Ascending aorta (tissue), 2 donors: ENCODE measurements at places on chromosomes 1 and 21.

GRCh38 chr1:162236201-162236600 lies 140.5 kb downstream of the SPATA46 start:
- no peak overlapping the region for H3K27ac ChIP-seq
- no peaks in the 10 kb centered on the region for H3K36me3 ChIP-seq
- H3K27me3 ChIP-seq = no peaks in the 10 kb centered on the region

DNA sequence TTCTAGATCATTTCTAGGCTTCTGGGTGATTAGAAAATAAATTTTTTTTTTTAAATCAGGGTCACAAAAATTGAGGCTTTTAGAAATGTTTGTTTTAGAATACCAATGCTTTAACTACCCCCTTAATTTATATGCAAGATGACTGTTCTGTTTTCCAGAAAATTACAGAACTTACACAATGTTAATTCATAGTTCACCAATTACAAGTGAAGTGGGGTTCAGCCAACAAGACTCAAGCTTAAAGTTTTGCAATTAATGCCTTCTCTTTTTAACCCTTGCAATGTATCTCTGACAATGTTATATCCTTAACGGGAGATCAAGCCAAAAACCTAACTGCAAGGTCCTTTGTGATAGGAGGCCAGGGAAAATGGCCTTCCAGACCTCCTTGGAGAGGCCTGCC lies 5.6 kb downstream of the PRELP start:
- no peaks in the 10 kb centered on the region for H3K27me3 ChIP-seq
- H3K36me3 ChIP-seq = peaks cover 39% of the 10 kb centered on the region
- H3K27ac ChIP-seq = peak overlapping the region; percentile 88
- peaks cover 52% of the 10 kb centered on the region for H3K4me1 ChIP-seq
- H3K4me3 ChIP-seq = peak overlapping the region; percentile 56

DNA sequence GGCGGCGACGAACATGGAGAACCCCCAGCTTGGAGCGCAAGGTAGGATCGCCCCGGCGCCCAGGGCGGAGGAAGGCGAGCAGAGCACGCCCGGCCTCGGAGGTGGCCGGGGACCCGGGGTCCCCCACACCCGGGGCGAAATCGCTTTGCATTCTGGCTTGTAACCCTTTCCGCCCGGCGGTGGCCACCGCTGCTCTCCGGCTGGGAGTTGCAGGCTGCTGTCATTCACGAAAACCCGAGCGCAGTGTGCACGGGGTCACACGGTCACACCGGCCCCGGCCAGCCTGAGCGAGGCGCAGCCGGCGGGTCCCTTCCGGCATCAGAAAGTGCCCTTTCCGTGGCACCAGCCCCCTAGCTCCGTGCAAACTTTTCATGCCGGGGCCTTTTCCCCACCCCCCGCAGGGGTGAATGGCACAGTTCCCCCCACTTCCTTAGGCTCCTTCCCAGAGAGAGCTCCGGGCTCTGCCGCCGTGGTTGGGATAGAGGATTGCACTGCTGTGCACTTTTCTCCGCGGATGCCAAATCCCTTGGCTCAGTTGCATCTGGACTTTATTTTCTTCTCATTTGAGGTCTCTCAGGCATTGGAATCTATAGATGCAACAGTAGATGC lies 802 bp downstream of the KAZN start:
- no peak for DNase-seq
- H3K36me3 ChIP-seq = no peaks in the 10 kb centered on the region
- peaks cover 2% of the 10 kb centered on the region for H3K4me1 ChIP-seq
- peaks cover 19% of the 10 kb centered on the region for H3K27me3 ChIP-seq
- peak overlapping the region; percentile 33 for H3K4me3 ChIP-seq
- H3K27ac ChIP-seq = no peak overlapping the region

- H3K27ac ChIP-seq = peak overlapping the region; percentile 74
- H3K4me3 ChIP-seq = peak overlapping the region; percentile 66
- H3K36me3 ChIP-seq = no peaks in the 10 kb centered on the region
- peaks cover 25% of the 10 kb centered on the region for H3K4me1 ChIP-seq
- DNase-seq = no peak
- no peaks in the 10 kb centered on the region for H3K27me3 ChIP-seq
These were observed 37.4 kb upstream of the WASF2 start for GRCh38 chr1:27527223-27527889.

DNA sequence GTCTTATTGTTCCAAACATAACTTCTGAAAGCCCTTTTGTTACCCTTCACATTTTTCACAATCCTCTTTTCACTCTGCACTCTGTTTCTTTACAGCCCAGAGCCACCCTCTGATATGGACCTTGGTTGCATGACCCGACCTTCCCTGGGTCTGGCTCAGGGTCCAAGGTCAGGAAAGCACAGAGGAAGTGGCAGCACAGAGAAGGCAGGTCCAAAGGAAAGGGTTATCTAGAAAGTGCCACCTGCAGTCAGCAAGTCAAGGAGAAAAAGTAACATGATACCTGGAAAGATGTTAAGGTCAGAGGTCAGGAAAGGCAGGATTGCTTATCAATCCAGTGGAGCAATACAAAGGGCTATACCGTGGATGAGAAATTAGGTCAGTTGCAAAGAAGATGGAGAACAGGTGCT lies 18.4 kb downstream of the BCAR3 start:
- no peaks in the 10 kb centered on the region for H3K27me3 ChIP-seq
- no peak for DNase-seq
- no peak overlapping the region for H3K4me3 ChIP-seq
- peaks cover 7% of the 10 kb centered on the region for H3K4me1 ChIP-seq
- H3K27ac ChIP-seq = peak overlapping the region; percentile 30
- no peaks in the 10 kb centered on the region for H3K36me3 ChIP-seq
